ENCODE measurements at places on chromosomes 1 and 21.

GRCh38 chr1:204744107-204744779 lies 58.7 kb upstream of the LRRN2 start:
- no peak for DNase-seq

GRCh38 chr1:16366722-16367257 lies at the start of gene SZRD1:
SZRD1 (plus strand) TSS chr1:16367242; CDS start chr1:16367258, 16 bp downstream.
- peak; percentile 75 for DNase-seq

GRCh38 chr1:160216301-160216700 lies 11.1 kb downstream of the PEA15 start:
- no peak for DNase-seq

DNA sequence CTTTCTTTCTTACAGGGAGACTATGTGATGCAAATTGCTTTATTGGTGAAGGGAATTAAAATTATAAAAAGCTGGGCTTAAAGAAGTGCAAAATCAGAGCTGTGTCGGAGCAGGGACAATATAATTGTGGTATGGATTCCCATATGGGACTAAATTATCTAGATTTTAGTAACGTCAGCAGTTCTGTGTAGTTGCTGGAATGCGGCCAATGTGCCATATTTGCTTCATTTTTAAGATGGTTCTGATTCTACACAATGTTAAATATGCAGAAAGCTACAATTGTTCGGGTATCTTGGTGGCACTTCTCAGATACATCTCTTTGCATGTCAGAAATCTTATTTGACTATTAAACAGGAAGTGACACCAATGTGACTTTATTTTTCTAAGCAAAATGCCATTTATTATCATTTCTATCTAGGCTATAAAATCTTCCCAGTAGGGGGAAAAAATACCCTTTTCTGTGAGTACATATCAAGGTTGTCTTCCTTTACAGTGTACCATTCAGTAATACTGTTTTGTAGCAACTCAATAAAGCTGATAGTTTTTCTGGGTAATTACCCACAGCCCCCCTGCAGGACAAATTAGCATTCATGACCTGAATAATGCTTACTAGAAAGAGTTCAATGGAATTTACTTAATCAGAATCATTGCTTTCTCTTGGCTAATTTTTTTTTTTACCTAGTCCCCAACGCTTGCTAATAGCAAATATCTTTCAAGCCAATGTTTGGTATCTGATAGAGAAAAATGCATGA lies 288.3 kb upstream of the ADGRL2 start:
- no peak for DNase-seq

DNA sequence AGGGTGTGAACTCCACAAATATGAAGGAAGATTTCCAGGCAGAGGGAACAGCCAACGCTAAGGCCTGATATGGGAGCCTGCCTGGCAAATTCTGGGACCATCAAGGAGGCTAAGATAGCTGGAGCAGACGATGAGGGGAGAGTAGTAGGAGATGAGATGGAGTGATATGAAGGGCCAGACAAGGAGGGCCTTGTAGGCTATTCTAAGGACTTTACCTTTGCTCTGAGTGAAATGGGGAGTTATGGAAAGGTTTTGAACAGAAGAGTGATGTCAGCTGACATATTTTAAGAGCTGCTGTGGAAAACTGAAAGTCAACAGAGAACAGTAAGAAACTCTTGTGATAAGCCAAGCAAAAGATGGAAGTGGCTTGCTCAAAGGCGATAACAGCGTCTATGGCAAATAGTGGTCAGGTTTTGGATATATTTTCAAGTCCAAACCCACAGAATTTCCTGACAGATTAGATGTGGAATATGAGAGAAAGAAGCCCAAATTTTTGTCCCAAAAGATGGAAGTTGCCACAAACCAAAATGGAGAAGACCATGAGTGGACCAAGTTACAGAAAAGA lies 2.1 kb upstream of the TP53BP2 start:
- no peak for DNase-seq

DNA sequence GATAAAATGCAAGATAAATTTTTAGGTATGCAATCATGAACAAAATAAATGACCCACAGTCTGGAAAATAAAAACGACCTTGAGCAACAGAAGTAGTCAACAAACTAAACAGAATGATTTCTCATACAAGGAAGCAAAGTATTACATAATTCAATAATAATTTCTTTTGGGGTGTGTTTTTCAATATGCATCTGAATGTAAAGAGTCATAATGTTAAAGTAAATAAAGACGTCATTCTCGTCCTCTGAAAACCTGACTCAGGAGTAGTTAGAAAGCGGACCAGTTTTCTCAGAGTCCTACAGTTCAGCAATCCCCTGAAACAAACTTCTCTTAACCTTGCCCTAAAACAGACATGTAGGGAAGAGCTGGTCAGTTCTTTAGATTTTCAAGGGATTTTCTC lies 18.6 kb downstream of the CDC42BPA start:
- no peak for DNase-seq

DNA sequence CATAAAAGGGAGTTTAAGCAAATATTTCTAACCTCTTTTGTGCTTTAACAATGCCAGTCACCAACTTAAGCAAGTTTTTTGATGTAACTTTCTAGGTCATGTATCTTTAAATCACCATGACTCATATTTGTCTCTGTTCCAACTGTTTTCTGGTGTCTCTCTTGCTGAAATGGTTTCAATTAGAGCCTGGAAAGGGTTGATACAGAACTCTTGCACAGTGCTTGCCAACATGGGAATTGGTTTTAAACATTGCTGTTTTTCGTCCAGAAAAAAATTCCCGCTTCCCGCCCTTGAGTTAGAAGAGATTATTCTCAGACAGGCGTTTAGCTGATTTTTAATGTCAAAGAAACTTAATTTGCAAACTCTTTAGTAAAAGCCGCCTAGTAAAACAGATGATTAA lies 46.4 kb upstream of the SLC22A15 start:
- no peak for DNase-seq

GRCh38 chr1:166988974-166989515 lies at the start of gene MAEL:
MAEL (plus strand) TSS chr1:166989280; CDS start chr1:166989353, 73 bp downstream.
- DNase-seq = no peak

GRCh38 chr1:26029054-26029863 lies 7.7 kb downstream of the EXTL1 start:
- DNase-seq = no peak

GRCh38 chr21:27818847-27819246 lies 852.0 kb upstream of the ADAMTS5 start:
- no peak for DNase-seq

DNA sequence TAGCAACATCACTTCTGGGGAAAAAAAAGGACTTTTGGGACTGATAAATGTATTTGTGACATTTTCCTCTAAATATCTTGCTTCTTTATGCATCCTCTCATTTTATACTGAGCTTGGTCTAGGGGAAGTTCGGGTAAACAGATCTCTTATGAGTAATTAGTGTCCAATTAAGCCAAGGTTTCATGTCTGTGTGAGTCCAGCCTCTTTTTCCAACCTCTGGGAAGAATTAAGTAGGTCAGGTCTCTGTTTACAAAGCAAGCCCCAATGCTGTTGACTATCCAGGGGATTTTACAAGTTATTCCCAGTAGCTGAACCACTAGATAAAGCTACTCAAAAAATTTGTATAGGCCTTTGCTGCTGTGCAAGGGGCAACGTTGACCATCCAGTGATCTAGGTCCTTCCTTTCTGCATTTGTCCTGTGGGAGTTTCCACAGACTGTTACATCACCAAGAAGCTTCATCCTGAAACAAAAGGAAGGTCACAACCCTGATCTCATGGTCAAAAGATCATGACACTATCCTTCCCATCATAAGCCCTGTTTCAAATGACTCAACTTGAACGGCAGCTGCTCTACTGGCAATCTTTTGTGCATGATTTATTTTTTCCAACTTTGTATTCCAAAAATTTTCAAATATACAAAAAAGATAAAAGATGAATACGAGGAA lies 74.3 kb downstream of the ETS2 start:
- no peak for DNase-seq

GRCh38 chr1:145871994-145872924 lies 13.4 kb upstream of the PIAS3 start:
- no peak for DNase-seq

GRCh38 chr21:32525282-32525681 lies 60.0 kb downstream of the TCP10L start:
- no peak for DNase-seq

GRCh38 chr1:67110352-67110751 lies 24.4 kb downstream of the C1orf141 start:
- no peak for DNase-seq

- no peak for DNase-seq
These were observed 13.9 kb downstream of the OR14I1 start for GRCh38 chr1:248688527-248689298.

DNA sequence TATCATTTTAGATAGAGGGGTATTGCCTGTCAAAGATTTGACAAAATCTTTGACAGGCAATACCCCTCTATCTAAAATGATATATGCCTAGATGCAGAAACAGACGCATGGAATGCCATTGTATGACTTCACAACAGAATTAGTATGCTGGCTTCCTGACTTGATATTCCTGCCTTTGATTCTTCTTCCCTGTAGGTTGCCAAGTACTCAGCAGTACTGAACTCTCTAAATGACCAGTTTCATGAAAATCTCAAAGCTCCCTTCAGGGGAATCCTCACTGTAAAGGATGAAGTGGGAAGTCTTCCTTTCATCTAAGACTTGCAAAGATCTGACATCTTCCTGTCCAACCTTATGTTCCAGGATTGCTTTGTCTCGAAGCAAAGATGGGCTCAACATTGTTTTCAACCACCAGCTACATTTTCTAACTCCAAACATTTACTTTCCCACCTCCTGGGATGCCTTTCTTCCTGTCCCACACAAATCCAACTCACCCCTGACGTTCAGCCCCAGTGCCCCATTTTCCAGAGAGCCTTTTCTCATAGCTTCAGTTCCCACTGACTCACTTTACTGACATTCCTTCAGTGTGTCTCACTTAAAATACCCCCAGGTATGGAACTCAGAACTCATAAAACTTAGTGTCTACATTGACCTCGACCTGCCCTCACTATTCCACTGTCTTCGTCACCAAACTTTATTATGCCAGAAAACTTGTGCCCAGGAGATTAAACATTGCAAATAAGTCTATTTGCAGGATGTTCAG lies 67.3 kb upstream of the KCNJ6 start:
- no peak for DNase-seq

GRCh38 chr1:155513300-155513916 lies 49.2 kb downstream of the ASH1L start:
- DNase-seq = no peak

DNA sequence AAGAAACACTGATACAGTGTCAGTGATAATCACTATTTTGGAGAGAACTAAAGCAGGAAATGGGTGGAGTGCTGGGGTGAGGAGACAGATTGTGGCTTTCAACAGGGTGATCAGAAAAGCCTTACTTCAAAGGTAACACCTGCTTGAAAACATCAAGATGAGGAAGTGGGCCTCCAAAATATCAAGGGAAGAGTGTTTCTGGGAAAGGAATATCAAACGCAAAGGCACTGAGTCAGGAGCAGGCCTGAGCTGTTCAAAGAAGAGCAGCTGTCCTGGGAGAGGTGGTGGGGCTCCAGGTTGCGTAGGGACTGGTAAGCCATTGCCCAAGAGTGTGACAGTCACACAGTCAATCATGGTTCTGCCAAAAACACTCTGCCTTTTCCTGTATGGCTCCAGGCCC lies 47.1 kb upstream of the ATP1A1 start:
- no peak for DNase-seq

DNA sequence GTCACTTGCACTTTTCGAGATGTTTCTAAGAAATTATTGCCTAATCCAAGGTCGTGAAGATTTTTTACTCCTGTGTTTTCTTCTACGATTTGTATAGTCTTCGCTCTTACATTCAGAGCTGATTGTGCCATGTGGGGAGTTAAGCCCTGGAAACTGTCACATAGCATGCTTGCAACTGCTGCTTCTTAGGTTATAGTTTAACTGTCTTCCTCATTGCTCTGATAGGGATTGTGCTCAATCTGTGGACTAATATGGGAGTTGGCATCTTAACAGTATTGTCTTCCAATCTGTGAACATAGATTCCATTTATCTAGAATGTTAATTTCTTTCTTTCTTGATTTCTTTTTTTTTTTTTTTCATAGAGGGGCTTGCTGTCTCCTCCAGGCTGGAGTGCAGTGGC lies 34.8 kb upstream of the CAMTA1 start:
- no peak for DNase-seq

DNA sequence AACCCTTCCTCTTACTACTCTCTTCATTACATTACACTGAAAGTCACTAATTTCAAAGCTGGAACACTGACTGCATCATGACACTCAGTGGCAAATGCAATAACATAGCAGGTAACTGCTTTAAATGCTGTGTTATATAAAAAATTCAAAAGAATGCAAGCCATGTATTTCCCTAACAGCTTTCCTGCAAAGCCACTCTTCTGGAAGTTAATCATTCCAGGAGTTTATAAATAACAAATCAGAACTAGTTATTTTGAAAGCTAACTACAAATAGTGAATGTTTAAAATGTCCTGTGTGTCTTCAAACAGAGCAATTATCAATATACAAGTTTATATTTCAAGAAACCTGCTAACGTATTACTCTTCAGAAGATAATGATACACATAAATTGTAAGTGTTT lies 34.5 kb downstream of the DBT start:
- no peak for DNase-seq

- DNase-seq = no peak
These were observed 111.8 kb upstream of the PRMT6 start for GRCh38 chr1:106944721-106945120.

- no peak for DNase-seq
These were observed 183.0 kb downstream of the ZBTB18 start for GRCh38 chr1:244234009-244234643.

DNA sequence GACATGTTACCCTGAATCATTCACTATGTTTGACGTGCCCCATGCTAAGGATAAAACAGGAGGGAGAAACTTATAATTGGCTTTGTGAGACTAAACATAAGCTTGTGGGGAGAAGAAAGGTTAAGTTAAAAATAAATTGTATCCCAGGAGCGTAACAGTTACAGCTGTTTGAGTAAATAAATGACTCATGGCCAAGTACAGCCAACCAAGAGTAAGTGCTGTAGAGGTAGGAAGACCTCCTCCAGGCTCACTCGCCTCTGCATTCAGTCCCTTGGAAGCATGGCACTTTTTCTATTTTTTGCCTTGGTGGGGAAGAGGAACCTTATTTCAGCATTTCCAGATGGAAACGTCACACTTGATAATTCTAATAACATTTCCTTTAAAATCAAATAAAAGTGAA lies 116.5 kb downstream of the ZP4 start:
- DNase-seq = no peak

DNA sequence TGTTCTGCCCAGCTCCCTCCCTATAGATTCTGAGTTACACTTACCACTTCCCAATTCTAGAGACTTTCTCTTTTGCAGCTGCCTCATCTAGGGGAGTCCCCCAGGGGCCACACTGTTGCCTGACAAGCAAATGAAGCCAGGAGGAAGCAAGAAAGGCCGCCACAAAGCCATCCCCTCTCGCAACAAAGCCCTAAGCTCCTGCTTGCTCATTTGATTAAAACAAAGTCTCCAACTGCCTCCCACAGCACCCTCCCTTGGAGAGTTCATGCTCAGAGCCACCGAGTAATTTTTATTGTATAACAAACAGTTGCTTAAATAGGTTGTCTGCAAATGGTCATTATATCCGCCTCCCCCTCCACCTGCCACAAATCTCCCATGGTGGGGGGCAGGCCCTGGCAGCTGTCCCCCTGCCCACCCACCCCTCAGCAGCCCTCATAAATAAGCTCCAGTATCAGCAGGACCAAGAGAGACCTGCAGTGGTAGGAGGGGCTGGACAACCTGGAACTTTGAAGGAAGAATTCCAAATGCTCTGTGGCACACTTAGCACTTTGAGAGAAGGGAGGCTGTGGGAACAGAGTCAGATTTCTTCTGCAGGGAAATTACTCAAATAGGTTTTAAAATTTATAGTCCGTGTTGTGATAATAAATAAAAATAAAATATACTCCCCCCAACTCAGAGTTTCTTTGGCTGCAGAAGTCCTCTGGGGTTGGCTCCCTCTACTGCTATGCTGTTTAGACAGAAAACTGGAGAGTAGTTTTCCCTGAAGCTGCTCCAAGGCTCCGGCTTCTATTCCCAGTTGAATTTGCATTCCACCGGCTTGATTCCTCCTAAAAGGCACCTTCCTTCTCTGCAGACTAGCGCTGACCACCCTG lies 237.5 kb downstream of the TTLL7 start:
- no peak for DNase-seq
